ENCODE measurements at places on chromosomes 1 and 21.

DNA sequence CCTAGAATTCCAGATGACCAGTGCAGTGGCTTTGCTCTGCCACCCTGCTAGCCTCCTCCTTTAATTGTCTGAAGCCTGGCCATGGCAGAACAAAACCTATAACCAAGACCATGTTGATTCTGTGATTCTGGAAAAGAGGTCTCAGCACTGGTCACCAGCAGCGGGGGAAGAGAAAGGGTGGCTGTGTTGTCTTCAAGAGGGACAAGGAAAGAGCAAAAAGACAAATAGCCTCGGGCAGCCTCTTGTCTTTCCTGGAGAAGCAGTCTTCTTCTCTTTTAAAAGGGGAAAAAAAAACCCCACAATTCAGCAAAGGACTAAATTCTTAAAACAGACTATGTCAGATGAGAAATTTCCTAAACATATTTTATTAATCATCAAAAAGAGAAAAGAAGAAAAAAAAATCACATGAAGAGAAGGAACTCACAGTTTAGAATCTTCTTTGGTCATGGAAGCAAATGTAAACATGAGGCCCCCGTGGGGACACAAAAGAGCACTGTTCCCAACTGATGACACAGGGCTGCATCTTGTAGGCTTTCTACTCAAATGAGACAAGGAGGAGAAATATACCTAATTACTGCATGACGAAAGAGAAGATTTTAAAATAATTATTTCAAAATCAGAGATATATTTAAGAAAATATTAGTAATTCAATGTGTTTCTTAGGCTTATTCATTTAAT, 36.3 kb upstream of the RAP1GAP start:
- no peak for DNase-seq

DNA sequence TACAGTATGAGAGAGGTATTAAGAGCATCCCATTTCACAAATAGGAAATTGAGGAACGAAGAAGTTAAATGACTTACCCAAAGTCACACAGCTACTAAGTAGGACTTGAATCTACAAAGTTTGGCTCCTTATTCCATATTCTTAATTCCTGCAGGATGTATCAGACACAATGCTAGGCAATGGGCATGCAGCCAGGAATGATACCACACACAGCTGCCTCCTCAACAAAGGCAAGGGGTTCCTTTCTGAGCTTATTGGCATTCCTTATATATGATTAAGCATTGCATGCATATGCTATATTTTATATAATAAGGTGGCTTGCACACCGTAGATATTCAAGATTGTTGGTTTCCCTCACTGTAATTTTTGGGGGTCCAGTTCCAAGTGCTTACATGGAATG, 34.2 kb upstream of the JUN start:
- DNase-seq, result no peak

- no peak for DNase-seq
These were observed 2.4 kb upstream of the CTPS1 start for GRCh38 chr1:40976952-40977690.

DNA sequence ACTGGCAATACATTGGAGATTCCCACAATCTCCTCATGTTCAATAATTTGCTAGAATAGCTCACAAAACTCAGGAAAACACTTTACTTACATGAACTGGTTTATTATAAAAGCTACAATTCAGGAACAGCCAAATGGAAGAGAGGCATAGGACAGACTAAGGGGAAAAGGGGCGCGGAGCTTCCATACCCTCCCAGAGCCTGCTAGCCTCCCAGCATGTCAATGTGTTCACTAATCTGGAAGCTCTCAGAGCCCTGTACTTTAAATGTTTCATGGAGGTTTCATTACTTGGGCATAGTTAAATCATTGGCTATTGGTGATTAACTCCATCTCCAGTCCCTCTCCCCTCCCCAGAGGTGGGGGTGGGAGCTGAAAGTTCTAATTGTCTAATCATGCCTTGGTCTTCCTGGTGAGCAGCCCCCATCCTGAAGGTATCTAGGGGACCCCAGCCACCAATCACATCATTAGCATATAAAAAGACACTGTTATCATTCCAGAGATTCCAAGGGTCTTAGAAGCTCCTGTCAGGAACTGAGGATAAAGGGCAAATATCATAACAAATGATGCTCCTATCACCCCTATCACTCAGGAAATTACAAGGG, 10.9 kb upstream of the DMRTB1 start:
- DNase-seq, result no peak

GRCh38 chr1:74531796-74532195, 19.4 kb upstream of the LRRC53 start:
- DNase-seq, result no peak

- peak; percentile 64 for DNase-seq
These were observed 707 bp upstream of the KLHL21 start for GRCh38 chr1:6603238-6603914.

- DNase-seq, result no peak
These were observed 33.2 kb downstream of the POFUT2 start for GRCh38 chr21:45254460-45254930.

DNA sequence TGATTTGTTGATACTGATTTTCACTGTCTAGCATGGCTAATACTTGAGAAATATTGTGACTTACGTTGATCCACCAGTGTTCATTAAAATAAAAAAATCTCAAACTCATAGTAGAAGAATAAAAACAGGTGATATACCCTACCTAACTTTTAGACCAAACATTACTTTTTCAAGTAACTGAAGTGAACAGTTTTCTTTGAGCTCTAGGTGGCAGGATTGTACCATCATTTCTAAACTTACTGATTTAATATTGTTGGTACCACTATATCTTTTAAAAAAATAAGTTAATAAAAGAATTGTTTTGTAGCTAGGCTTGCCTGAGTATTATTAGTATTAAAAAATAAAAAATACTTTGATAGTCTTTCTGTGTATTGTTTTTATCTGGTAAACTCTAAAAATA, 21.5 kb downstream of the CDC73 start:
- DNase-seq, result peak; percentile 17

Measured in CD4-positive, alpha-beta T cell treated with Interleukin-12 subunit alpha and Interleukin-12 subunit beta, for 1 hour (primary cell).